ENCODE measurements at places on chromosomes 11 and 22.

GRCh38 chr11:92632495-92632894 is 337.0 kb upstream of the MTNR1B start:
- no peak for DNase-seq

DNA sequence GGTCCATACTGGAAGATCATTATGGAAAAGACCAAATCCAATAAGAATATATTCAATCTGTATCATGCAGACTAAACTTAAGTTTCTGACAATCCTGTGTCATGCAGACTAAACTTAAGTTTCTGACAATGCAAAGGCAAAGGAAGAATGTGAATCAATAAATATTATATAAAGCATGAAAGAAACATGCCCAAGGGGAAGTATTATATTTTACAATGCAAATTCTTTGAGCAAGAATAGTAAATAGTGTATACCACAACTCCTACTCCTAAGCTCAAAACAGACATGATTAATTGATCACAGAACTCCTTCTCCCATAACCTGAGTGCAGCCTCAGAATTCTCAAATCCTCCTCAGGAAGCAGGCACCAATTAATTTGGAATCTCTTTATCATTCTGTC is 71.3 kb upstream of the BDNF start:
- no peak for DNase-seq

DNA sequence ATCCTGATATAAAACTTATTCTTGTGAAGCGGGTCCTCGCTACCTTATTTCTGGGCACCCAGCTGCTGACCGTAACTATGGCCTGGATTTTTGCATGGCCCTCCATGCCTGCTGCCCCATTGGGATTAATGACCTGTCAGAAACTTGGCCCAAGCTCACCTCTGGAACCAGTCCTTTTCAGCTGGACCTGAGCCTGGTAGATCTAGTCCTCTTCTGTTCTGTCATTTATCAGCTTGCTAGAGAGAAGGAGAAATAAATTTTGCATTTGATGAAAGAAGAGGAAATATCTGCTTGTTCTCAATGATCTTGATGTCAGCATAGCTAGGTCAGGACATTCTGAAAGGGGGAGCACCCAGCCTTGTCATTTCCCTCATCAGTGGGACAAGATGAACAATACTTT is 387.8 kb upstream of the LARGE1 start:
- no peak for DNase-seq

- peak; percentile 56 for DNase-seq
These were observed 121.3 kb downstream of the APOL5 start for GRCh38 chr22:35838855-35839576.

GRCh38 chr11:72226701-72227100 is 2.1 kb downstream of the INPPL1 start:
- peak; percentile 68 for DNase-seq

DNA sequence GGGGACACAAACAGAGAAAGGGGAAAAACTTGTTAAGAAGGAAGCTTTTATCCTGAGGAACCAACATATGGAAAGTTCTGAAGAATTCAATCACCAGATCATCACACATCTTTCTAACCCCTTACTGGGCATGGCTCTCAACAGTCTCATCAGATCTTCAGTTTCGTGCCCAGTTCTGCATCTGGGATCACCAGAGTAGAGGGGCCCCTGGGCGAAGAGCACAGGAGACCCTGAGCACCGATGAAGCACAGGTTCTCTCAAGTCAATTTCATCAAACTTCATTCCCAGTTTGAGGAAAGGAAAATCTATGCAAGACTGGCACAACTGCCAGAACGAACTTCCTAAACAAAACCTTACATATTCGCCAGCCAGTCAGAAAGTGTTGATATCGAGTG is 8.5 kb upstream of the PYGM start:
- no peak for DNase-seq

DNA sequence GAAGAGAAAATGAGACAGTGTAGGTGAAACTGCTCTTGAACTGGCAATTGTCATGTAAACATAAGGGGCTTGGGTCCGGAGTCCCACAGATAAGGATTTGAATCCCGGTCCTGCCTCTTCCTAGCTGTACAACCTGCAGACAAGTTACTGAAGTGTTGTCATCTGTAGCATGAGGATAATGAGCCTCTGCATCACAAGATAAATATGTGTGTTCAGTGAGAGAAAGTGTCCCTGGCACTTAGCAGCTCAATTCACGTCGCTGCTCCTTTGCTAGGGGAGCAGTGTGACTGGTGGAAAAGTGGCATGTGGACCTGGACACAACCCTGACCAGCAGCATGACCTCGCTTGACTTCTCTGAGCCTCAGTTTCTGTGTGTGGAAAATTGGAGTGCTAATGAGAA is 73.7 kb upstream of the NECTIN1 start:
- no peak for DNase-seq

GRCh38 chr11:64324692-64325469 is 7.0 kb downstream of the PRDX5 start:
- no peak for DNase-seq

GRCh38 chr22:20271114-20271994 is 3.2 kb upstream of the RTN4R start:
- DNase-seq = no peak

DNA sequence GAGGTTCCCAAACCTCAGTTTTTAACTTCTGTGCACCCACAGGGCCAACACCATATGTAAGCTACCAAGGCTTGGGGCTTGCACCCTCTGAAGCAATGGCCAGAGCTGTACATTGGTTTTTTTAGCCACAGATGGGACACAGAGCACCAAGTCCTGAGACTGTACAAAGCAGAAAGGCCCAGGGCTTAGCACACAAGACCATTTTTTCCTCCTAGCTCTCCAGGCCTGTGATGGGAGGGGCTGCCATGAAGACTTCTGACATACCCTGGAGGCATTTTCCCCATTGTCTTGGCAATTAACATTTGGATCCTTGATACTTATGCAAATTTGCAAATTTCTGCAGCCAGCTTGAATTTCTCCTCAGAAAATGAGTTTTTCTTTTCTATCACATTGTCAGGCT is 23.4 kb downstream of the CNTF start:
- no peak for DNase-seq

DNA sequence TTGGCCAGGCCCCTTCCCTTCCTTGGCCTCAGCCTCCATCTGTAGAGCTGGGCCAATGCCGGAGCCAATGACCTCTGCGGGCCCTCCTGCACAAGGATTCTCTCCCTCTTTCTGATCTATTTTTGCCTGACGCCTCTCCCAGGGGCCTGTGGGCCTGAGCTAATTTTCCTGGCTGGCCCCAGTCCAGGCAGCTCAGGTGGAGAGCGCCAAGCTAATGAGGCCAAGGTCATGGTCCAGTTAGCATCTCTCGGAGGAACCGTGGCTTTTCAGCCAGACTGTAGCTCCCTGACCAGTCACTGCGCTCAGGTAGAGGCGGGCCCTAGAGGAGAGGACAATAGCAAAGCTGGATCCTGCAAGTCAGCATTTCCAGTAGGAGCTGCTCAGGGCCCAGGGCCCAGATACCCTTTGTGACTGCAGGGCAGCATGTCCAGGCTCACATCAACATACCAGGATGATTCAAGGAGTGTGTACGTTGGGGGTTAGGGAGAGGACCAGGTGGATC is 43.5 kb downstream of the APOL3 start:
- peak; percentile 3 for DNase-seq

DNA sequence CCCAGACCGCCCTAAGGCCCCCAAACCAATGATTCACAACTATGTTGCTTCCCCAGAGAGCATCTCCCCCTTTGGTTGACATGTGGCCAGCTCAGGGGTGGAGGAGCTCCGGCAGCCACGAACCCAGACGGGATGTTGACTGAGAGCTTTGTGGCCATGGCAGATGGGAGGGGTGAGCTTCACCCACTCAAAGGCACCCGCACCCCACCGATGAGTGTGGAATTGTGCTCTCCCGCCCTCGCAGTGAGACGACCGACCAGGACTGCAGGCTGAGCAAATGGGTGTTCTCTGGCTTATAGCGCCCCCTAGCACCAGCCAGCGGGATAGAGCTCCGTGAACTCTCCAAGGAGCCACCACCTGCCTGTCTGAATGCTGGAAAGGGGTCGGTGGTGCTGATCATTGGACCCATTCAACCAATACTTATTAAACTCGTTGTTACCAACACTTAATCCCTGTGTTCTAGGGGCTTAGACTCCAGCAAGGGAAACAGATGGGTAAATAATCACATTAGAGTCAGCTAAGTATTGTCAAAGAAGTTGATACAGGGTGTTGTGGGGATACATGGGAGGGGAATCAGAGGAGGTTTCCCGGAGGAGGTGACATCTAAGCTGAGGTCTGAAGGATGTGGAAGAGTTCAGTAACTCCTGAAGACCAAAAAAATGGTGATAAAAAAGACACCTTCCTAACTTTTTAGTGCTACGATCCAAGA is 4.5 kb upstream of the TIMP3 start:
- peak; percentile 36 for DNase-seq

DNA sequence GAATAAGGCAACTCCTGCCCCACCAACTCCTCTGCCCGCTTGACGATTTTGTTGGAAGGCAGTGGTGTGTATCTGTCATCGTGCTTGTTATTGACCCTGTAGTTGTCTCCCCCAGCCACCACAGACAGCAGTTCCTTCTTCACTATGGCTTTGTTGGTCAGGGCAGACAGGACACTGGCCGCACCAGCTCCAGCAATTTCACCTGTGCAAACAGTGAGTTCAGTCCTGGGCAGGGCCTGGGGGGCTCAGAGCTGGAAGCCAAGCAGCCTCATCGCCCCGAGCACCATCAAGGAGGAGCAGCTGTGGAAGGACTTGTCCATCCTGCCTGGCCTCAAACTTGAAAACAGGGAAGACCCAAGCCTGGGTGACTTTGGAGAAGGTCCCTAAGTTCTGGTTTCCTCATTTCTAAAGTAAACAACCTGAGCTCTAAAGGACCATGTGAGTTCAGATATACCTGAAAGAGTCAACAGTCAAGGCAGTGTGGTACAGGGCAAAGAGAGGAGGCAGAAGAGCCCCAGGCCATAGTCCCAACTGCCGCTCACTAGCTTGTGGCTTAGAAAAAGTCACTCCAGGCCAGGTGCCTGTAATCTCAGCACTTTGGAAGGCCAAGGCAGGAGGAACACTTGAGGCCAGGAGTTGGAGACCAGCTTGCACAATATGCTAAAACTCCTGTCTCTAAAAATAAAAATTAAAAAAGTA is 4.6 kb downstream of the PLAAT2 start:
- DNase-seq = no peak

DNA sequence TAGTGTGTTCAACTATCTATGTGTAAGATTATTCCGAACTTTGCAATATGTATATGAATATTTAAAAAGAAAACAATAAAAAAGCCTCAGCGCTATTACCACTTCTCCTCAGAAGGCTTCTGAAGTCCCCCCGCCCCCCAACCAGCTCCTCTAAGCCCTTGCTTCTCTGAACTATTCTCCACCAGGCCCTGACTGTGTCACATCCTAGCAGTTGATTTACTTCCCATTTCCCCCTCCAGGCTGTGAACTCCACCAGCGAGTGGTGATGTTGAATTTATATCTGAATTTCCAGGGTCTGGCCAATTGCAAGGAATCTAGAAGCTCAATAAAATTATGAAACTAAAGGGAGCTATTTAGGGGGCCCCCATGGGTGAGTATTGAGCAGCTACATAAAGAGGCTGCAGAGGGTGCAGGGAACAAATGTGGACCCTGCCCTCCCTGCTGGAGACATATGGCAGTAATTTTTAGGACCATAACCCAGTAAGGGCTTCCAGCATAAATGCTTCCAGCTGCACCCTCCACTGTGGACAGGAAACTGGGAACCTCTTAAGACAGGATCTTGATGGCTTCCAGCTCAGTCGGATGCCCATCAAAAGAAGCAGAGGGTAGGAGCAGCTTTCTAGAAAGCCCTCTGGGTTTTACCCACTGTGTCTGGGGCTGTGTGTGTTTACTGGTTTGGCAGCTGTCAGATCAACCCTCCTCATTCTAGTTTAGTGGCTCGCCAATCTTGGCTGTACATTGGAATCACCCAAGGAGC is 81.4 kb downstream of the TIMP3 start:
- DNase-seq = no peak

- no peak for DNase-seq
These were observed 10.1 kb downstream of the RAC2 start for GRCh38 chr22:37233751-37234631.

DNA sequence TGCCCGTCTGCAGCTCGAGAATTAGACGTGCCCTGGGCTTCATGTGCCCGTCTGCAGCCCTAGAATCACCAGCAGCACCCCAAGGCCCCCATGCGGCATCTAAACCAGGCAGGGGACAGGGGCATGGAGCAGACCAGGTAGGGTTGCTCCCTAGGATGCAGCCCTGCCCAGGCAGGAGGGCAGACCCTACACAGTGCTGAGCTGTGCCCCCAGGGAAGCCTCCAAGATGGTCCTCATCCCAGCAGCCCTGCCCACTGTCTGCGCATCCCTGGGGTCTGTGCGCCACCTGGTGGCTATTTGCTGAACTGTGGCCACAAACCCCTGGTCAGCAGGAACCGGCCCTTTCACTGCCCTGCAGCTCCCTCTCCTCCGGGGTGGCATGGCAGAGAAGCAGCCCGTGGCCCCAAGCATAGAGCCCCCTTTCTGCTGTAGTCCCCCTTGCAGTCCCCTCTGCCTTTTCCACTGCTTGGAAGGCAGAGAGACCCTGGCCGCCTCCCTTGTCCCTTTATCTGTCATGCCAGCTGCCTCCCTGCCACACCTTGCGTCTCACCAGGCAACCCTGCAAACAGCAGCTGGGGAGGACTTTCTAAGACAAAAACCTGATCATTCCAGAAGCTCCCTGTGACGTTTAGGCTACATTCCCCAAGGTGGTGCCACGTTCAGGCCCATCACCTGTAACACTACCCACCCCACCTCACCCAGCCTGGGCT is 86.6 kb downstream of the KCNQ1 start:
- peak; percentile 30 for DNase-seq

DNA sequence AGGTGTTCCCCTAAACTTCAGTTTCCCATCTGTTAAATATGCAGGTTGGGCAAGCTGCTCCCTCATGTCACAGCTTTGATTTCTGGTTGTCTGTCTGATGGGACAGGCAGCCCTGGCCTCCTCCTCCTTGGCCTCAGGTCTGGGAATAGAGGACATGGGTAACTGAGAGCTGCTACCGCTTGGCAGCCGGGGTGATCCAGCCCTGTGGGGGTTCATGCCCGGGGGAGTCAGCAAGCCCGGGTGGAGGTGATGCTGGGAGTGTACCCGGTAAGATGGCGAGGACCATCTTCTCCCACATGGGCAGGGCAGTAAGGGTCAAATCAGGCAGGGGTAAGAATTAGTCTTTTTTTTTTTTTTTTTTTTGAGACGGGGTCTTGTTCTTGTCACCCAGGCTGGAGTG is 845.0 kb downstream of the TBC1D22A start:
- DNase-seq = no peak
